ENCODE measurements at places on chromosomes 4 and X. TPM values are rescaled to one million over a fixed set of nuclear protein-coding genes. Genes with fewer than 3 reads are reported as not detected.

GPR119 gene
- not detected for total RNA-seq

ANXA3 gene
- total RNA-seq: 27.4 TPM

LDB2 gene
- total RNA-seq: 24.2 TPM

CCDC158 gene
- total RNA-seq: under 0.01 TPM

MAGEA12 gene
- total RNA-seq: not detected

SSX1 gene
- total RNA-seq: not detected

C4orf50 gene
- total RNA-seq: not detected

FDCSP gene
- total RNA-seq: not detected

MAGEE2 gene
- not detected for total RNA-seq

LIMCH1 gene
- total RNA-seq: 8.4 TPM

TIGD2 gene
- 12.2 TPM for total RNA-seq

TAB3 gene
- total RNA-seq: 11.3 TPM

GCNA gene
- 2.6 TPM for total RNA-seq

LRP2BP gene
- total RNA-seq: 1.3 TPM

SORCS2 gene
- under 0.01 TPM for total RNA-seq

DDIT4L gene
- 3.5 TPM for total RNA-seq
